SK-MEL-5 (cell line): ENCODE measurements at places on chromosomes 2 and 18. TPM values are rescaled to one million over a fixed set of nuclear protein-coding genes. Genes with fewer than 3 reads are reported as not detected.

DNA sequence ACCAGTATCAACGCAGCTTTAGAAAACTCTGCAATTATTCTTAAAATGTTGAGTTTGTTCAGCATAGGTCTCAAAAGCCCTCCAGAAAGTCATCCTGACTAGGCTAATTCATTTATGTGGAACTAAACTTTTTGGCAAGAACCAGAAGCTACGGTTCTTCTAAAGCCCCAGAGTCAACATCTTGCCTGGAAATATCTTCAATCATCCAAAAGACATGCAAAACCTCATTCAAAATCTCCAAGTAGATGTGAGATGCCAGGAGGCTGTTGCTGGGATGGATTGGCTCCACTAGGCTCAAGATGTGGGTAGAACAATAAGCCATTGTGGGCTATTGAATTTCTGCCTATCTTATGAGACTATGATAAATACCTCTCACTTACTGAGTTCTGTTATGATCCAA, 2.1 kb upstream of the SCG2 start:
- DNase-seq, result peak; percentile 52

Gene CMPK2
- 2.6 and 3.8 TPM in 2 replicates for total RNA-seq

GRCh38 chr2:177572236-177572671, 179.7 kb downstream of the AGPS start:
- DNase-seq, result peak; percentile 21

GRCh38 chr2:222651718-222652418, 4.0 kb downstream of the FARSB start:
- no peak for DNase-seq

DNA sequence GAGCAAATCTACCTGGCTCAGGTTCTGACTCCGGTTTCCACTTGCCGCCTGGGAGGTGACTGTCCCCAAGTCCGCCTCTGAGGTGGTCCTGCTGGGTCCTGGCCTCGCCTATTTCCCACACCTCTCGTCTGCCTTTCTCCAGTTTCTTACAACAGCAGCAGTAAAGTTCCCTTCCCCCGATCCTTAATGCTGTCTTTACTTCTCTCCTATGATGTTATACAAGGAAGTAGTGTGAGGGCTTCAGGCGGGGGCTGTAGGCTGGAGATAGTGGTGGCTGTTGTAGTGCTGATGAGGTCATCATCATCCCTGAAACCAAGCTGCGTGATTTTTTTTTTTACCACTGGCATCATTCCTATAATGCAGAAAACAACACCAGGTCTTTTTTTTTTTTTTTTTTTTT, 18.9 kb downstream of the TGIF1 start:
- peak; percentile 82 for DNase-seq

Gene RTTN
- total RNA-seq, result 21.7 and 23.3 TPM in 2 replicates
